ENCODE measurements at places on chromosomes 6 and 20. TPM values are rescaled to one million over a fixed set of nuclear protein-coding genes. Genes with fewer than 3 reads are reported as not detected.

The OR2J3 gene
- not detected for polyA plus RNA-seq

The TUBB1 gene
- 2.4 TPM for polyA plus RNA-seq

The IMPG1 gene
- 1.9 TPM for polyA plus RNA-seq

- no peak for DNase-seq
Measured at GRCh38 chr6:38625217-38625616, 14.5 kb downstream of the BTBD9 start.

GRCh38 chr6:84408028-84408427 lies 180.6 kb upstream of the CEP162 start:
- DNase-seq = no peak

DNA sequence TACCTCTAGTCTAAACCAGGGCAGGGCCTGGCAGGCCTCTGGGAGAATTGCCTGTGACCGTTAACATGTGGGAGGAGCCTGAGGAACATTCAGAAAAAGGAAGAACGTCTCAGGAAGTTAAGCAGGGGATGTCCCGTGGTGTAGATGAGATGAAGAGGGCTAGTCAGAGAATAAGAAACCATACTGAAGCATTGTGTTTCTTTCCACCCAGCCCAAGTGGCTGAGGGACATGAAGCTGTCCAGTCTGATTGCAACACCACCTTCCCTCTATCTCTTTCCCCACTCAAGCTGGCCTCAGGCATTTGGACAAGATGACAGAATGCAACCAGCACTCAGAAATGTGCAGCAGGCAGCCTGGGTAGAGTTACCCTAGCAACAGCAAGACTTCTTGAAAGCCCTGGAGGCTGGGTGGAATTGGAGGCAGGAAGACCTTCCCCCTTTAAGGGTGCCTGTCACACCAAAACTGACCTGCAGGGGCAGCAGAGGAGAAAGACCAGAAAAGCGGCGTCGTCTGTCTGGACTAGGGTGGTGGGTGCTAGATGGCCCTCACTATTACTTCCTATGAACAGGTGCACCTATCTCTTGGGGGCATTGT lies 186.1 kb downstream of the UNC5CL start:
- no peak for DNase-seq

GRCh38 chr6:168368066-168368820 lies 48.7 kb upstream of the DACT2 start:
- DNase-seq = no peak

GRCh38 chr20:11227602-11228001 lies 553.8 kb upstream of the JAG1 start:
- DNase-seq = no peak

GRCh38 chr6:163179061-163179460 lies 235.5 kb upstream of the QKI start:
- no peak for DNase-seq

DNA sequence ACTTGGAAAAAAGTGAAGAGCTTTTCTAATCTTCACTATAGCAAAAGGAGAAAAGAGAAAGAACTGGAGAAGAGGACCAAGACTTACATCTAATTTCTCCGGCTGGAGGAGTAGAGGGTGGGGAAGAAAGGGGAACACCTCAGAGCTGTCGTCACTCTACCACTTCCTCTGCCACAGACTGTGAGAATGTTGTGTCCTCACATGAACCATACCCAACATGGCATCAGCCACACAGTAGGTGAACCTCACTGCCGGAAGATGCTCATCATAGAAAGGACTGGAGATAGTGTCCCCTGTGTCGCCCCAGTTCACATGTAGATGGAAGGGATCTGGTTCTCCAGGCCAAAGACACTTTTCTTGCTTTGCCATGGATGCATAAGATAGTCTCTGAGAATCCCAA lies 604.4 kb upstream of the NOX3 start:
- no peak for DNase-seq

DNA sequence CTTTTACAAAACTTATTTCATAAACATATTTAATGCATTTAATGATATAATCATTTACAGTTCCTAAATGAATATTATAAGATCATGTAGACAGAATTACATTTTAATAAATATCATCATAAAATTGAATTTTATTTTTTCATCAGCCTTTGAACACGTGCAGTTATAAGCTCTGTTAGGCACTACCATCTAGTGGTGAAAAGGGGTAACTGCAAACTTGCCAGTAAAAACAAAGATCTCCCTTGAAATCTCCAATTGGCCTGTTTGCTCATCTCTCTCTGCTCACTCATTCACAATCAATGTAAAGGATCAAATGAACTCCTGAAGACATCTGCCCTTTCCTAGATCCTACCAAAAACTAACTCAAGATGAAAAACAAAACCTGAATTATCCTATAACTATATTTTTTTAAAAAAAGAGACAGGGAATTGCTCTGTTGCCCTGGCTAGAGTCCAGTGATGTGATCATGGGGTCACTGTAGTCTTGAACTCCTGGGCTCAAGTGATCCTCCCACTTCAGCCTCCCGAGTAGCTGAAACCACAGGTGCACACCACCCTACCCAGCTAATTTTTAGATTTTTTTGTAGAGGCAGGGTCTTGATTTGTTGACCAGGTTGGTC lies 31.7 kb downstream of the SAMHD1 start:
- DNase-seq = peak; percentile 19

DNA sequence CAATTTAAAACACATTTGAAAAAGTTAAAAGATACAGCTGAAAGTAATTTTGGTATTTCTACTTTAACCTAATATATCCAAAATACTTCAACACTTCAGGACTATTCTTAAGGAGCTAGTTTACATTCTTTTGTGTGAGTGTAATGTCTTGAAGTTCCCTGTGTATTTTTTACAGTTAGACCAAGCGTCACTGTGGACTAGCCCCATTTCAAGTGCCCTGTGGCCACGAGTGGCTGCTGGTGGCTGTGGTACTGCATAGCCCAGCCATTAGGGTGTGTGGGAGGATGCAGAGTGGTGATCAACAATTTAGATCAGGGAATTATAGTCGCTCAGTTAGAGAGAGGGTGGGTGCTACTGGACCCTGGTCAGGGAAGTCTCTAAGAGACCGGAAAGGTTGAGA lies 869 bp upstream of the CST5 start:
- no peak for DNase-seq

- DNase-seq = no peak
Measured at GRCh38 chr20:61162451-61162850, 89.6 kb upstream of the CDH4 start.

- DNase-seq = no peak
Measured at GRCh38 chr6:170172825-170173256, 118.0 kb downstream of the DLL1 start.

DNA sequence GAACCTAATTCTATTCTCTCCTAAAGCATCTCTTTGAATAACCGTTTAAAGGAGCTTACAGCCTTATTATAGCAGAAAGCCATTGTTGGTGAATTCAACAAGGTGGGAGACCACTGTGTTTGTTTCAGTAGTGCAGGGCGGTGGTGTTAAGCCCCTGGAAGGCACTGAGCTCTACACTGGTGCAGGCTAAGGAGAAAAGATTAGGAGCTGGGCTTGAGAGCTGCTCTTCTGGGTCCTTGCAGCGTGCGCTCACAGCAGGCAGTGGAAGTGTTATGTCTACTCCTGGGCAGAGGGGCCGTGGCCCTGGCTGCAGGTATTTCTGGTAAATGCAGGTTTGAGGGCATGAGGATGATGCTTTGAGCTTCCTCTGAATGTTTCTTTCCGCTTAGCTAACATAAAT lies 361.2 kb downstream of the RNF144B start:
- no peak for DNase-seq

DNA sequence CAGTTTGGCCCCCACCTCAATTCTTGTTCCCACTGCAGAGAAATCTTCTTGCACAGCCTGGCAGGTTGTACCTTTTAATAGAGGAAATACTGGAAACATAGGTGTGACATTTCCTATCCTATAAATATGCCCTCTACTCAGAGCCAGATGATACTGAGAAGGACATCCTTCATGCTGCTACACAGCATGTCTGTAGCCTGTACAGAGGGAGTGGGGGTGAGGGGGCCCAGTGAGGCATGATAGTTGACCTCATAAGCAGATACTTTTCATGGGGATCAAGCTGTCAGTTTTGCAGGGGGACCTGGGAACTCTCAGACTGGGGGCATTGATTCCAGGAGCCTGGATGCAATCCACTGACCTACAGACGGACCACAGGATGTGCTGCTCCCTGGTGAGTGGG lies 96.2 kb upstream of the TOP1 start:
- DNase-seq = no peak

- no peak for DNase-seq
Measured at GRCh38 chr6:116385459-116385802, 14.7 kb downstream of the DSE start.

Measured in right renal cortex interstitium (tissue), 3 donors.